Thoracic aorta endothelial cell (primary cell): ENCODE measurements at places on chromosomes 6 and 20. TPM values are rescaled to one million over a fixed set of nuclear protein-coding genes. Genes with fewer than 3 reads are reported as not detected.

NFKBIL1 gene
- 17.1 and 19.1 TPM in 2 replicates for total RNA-seq

TMEM74B gene
- total RNA-seq, result 0.13 and 0.79 TPM in 2 replicates

OPRM1 gene
- total RNA-seq, result not detected in 2 replicates

MAFB gene
- total RNA-seq, result 1.7 and 3.1 TPM in 2 replicates

LRFN2 gene
- not detected in 2 replicates for total RNA-seq

SLC13A3 gene
- total RNA-seq, result 0.40 and 0.43 TPM in 2 replicates

GABRR2 gene
- total RNA-seq, result 0.27 and 0.86 TPM in 2 replicates

NFATC2 gene
- total RNA-seq, result 5.7 and 7.0 TPM in 2 replicates

PARD6B gene
- 0.27 and 0.43 TPM in 2 replicates for total RNA-seq

SLC17A9 gene
- 12.5 and 19.2 TPM in 2 replicates for total RNA-seq

FNDC11 gene
- total RNA-seq, result 0.40 and 0.50 TPM in 2 replicates

NKAIN4 gene
- not detected in 2 replicates for total RNA-seq

OPN5 gene
- total RNA-seq, result not detected in 2 replicates

ADA gene
- 14.1 and 14.5 TPM in 2 replicates for total RNA-seq

EPPIN gene
- total RNA-seq, result not detected in 2 replicates

BHLHE23 gene
- not detected in 2 replicates for total RNA-seq

SLC12A5 gene
- under 0.01 and 0.22 TPM in 2 replicates for total RNA-seq

NKAPL gene
- 0.43 and 0.80 TPM in 2 replicates for total RNA-seq

NOTCH4 gene
- total RNA-seq, result 32.6 and 103 TPM in 2 replicates

GSTA2 gene
- not detected in 2 replicates for total RNA-seq

CLDN20 gene
- total RNA-seq, result not detected in 2 replicates
